ENCODE measurements at places on chromosomes 12 and 14.
A peak's percentile ranks its signal among the peaks of the same experiment; 100 is the strongest.

- no peak for DNase-seq
Observed at GRCh38 chr12:89450907-89451306, 73.7 kb downstream of the GALNT4 start.

DNA sequence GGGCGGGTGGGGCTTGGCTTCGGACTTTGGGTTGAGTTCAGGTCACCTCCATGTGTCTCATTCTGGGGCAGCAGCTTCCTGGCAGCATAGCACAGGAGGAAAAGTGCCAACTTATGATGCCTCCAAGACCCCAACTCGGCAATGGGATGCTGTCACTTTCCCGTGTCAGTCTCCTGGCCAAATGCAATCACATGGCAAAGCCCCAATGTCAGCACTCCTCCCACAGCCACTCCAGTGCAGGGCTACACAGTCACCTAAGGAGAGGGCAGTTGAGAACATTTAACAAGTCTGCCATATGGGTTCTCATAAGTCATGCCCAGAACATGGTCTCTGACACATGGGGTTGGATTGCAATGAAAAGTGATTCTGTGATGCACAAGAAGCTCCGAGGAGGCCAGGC is 26.7 kb downstream of the ELK3 start:
- DNase-seq: no peak

DNA sequence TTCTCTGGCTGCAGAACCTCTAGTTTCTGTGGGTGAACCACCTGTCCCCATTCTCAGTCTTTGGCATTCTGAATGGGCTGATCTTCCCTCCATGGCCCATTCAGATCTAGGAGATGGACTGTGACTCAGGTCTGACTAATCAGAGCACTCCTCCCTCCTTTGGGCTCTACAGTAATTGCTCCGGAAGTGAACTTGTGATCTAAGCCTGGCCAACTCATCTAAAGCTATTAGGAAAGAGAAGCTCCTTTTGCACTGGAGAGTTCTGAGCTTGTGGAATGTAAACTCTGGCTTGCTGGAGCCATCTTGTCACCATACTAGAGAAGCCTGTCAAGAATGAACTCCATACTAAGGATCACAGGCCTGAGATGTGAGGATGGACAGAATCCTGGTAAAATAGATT is 168.2 kb downstream of the SUDS3 start:
- no peak for DNase-seq

GRCh38 chr12:102865821-102866615 is 51.0 kb downstream of the PAH start:
- DNase-seq: no peak

DNA sequence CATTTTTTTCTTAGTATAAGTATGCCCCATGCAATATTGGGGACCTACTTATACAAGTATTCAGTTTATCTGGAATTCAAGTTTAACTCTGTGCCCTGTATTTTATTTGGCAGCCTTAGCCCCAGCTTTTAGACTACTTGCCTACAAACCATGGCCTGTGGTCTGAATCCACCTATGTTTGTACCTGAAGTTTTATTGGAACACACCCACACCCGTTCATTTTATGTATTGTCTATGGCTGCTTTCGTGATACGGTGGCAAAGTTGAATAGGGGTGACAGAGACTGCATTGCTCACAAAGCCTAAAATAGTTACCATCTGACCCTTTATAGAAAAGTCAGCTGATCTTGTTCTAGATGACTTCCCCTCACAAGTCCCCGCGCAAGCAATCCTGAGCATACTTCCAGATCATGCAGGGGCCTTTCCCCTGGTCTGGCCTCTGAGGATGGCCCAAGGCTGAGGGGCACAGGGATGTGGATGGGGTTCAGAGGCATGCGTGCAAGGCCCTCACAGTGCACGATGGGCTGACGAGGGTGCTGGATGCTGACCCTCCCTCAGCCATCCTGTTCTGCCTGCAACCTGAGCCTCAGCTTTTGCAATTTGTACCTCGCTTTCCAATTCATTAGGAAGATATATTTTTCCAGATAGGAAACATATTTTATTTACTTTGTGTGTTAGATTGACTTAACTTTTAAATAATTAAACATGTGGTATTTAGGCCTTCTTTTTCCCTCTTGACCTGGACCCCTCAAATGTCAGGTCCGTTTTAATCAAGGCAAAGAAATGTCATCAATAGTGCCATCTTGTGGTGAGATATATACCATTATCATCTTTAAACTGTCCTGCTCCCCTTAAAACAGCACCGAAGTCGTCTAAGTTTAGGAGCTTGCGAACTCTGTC is 527.3 kb upstream of the CCDC196 start:
- peak; percentile 17 for DNase-seq

DNA sequence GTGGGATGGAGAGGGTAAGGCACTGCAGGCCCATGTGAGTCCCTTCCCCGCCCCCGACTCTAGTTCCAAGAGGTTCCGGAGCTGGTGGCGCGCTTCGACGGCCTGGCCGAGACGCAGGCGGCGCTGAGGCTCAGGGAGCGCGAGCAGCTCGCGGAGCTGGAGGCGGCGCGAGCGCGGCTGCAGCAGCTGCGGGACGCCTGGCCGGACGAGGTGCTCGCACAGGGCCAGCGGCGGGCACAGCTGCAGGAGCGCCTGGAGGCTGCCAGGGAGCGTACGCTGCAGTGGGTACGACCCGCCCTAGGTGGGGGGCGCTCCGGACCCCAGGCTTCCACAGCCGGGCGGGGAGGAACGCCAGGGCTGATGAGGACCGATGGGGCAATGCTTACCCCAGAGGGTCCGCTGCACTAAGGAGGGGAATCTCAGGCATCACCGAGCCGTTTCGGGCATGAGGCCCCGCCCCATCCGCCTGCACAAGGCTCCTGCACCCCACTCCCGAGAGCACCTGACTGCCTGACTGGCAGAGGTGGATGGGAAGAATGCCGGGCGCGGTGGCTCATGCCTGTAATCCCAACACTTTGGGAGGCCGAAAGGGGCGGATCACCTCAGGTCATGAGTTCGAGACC is 4.9 kb downstream of the CFAP73 start:
- no peak for DNase-seq

DNA sequence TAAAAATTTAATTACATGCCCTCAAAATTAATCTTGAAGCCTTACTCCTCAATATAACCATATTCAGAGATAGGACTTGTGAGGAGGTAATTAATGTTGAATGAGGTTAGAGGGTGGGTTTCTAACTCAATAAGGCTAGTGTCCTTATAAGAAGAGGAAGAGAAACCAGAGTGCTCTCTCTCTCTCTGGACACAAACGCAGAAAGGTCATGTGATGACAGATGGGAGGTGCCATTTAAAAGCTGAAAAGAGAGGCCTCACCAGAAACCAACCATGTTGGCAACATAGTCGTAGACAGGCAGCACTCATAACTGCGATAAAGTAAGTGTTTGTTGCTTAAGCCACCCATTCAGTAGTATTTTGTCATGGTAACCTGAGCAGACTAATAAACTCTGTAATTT is 378.5 kb upstream of the LMO3 start:
- DNase-seq: no peak

DNA sequence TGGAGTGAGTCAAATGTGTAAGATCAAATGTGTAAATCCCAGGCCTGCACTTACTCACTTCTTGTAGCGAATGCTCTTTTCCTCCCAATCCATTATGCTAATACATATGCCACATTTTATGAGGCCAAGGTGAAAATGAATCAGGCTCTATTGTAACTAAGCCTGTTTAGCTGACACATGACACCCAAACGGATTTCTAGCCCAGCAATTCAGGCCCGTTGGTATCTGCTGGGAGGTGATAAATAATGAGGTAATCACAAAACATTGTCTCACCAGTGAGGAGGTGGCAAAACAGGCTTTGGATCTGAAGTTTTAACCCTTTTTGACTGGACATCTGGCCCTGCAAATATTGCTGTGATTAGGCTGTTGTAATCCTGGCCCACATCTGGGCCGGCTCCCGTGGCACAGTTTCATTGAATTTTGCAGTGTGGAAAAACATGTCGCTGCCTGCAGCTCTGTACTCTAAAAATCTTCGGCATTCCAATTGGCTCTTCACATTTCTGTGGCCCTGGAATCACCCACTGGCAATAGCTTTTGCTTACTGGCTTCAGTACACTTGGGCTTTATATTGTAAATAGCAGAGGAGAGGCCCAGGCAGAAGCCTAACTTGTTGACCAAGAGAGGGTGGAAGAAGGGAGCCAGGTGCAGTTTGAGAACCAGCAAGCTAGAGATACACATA is 106.1 kb downstream of the PAX9 start:
- no peak for DNase-seq

- DNase-seq: no peak
Observed at GRCh38 chr14:21308132-21308478, 28.2 kb downstream of the RPGRIP1 start.

DNA sequence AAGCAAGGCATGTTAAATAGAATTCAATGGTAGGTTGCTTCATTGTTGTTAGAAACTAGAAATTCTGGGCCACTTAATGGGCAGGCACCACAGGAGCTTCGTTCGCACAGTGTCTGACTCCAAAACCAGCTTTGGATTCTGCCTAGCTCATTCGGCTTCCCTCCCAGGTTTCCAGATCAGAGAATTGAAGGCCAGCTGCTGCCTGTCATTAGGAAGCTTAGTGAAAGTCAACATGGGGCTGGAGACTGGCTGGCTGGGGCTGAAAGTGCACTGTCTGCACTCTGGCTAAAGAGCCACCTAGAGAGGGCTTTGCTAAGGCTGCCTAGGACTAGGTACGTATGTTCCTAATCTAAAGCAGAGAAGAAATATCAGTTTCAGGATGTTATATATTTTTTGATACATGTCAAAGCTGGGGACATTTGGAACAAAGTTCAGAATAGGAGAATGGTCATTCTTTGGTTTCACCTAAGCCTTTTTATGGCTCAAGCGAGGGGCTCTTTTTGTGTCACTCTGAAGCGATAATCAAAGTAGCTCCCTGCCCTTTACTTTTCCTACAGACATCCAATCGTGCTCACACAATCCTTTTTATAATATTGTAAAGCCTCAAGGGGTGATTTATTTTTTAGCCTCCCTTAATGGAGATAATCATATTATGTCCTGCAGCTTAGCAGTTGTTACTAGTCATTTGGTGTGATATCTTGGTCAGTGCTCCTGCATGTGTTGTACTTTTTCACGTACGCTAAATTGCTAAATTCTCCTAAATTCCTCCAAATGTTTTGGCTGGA is 238.5 kb upstream of the NAV3 start:
- no peak for DNase-seq

DNA sequence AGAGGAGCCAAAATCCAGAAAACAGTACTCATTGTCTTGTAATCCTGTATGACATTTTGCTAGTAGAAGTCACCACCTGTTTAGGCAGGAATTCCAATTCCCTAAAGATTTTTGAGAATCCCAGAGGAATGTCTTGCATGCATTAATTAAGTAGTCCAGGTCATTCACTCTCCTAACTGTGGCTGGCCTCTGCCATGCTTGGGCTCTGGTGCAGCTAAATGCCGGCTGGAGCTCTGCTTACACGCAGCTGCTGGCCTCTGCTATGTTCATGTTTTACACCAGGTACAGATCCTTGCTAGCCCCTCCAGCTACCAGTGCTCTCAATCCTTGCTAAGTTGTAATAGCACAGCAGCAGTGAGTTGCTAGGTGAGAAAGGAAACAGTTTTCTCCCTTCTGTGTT is 16.3 kb upstream of the HIF1A start:
- no peak for DNase-seq

DNA sequence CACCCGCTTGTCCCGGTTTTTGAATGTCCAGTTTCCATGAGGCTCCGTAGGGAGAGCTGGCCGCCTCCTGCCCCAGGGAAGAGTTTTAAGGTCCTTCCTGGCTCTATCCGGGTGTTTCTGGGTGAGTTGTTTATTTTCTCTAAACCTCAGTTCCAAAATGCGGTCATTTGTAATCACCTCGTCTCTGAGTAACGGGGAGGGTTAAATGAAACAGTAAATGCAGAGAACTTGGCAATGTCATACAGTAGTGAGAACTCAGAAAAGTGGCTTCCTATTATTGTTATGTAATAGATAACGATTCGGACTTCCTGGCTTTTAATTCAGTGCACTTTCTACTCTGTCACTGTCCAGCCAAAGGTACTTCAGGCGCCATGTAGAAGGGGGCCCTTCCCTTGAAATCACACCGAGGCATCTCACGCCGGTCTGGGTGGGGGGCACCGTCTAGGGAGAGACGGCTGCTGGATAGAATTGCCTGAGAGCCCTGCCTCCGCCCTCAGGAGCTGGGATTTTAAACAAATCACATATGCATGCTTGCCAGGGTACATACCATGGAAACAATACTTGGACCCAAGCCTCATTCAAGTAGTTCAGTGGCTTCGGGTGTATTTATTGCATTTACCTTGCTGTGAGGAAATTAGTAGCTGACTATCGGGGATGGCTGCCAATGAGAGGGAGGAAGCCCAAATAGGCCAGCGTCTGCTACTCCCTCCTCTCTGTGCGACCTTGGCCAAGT is 26.4 kb downstream of the NOS1 start:
- no peak for DNase-seq

DNA sequence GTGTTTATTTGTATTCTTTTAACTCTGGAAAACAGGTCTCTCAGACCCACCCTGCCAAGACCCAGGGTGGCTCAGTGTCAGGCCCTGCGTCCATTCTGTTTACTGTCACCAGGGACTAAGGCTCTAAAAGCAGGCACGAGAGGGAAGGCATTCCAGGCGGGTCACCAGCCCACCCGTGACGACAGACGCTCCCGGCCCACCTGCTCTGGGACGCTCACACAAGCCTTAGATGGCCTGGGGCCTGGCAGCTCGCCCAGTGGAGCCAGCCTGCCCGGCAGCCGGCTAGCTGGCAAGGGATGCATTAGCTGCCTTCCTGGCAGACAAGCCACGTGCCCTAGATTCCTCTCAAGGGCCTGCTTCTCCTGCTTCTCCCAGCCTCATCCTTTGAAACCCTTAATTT is 9.2 kb upstream of the NUAK1 start:
- no peak for DNase-seq

DNA sequence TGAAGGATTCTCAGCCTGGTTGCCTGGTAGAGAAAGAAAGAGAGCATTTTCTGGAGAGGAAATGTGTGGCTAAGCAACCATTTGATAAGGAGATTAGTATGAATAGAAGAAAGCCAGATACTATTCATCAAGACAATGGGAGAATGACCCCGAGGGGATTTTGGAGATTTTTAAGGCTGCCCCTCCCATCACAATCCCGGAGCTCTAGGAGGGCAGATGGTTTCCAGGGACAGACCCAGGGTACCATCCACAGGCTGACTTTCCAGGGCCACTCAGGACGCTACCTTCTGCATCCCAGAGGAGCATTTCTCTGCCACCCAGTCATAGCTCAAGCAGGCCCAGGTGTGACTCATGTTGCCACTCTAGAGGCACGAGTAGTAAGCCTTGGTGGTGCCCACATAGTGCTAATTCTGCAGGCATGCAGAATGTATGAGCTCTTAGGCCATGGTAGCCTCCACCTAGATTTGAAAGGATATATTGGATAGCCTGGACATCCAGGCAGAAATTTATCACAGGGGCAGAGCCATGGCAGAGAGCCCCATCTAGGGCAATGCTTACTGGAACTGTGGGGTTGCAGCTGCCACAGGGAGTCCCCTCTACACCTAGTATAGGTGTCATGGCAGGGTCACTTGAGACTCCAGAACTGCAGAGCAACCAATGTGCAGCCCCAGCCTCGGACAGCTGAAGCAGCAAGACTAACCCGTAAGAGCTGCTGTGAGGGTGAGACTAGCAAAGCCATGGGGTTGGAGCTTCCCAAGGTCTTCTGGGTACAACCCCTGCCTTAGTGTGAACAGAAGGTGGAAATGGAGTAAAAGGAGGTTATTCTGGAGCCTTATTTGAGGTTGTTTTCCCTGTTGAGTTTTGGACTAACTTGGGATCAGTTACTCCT is 366.0 kb downstream of the ZFP36L1 start:
- DNase-seq: no peak

GRCh38 chr12:94258593-94258992 is 110.2 kb downstream of the PLXNC1 start:
- DNase-seq: no peak

- no peak for DNase-seq
Observed at GRCh38 chr14:67704484-67705089, 2.9 kb downstream of the RDH12 start.

- DNase-seq: no peak
Observed at GRCh38 chr14:100403105-100403504, 80.0 kb downstream of the SLC25A47 start.
